ENCODE measurements at places on chromosomes 13 and 19.

- DNase-seq: no peak
These were observed 617.6 kb downstream of the FGF9 start for GRCh38 chr13:22288496-22288895.

DNA sequence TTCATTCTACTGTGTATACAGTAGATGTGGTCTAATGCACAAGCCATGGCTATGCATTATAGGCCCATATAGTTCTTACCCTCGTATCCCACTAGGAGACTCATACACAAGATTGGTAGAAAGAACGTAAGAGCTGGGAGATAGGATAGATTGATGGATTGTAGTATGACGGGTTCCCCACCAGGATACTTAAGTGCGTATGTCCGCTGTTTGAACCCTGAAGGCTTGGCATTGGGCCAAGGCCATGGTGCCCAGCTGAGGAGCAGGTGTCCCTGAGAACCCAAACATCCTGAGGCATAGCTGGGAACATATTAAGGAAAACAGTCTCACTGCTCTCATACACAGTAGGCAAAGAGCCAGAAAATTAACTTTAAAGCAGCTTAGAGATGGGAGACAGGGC lies 617.5 kb upstream of the KLF12 start:
- DNase-seq: no peak

- no peak for DNase-seq
These were observed 17.9 kb downstream of the ANKRD10 start for GRCh38 chr13:110897014-110897413.

- DNase-seq: peak; percentile 91
These were observed at the start of gene PEX11G for GRCh38 chr19:7488736-7489353. Gene PEX11G, minus strand, starts transcription at chr19:7489035. Its CDS starts 25 bp downstream, at chr19:7489010.

- no peak for DNase-seq
These were observed 451.2 kb downstream of the DCT start for GRCh38 chr13:94028234-94028633.

GRCh38 chr13:33348366-33348765 lies 62.8 kb upstream of the STARD13 start:
- DNase-seq: no peak

DNA sequence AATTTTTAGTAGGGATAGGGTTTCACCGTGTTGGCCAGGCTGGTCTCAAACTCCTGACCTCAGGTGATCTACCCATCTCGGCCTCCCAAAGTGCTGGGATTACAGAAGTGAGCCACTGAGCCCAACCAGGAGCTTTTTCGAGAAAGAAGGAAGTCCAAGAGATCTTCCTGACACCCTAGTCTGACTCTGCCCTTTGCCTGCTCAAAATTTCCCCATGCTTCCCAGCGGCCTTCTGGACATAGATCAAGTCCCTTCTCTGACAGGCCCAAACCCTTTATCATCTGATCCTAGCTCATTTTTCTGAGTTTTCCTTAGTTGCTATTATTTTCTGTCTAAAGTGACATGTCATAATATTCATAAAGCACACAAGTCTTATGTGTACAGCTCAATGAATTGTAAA lies 1.5 kb upstream of the BAX start:
- DNase-seq: no peak

- DNase-seq: peak; percentile 8
These were observed 21.7 kb upstream of the LAMP1 start for GRCh38 chr13:113275387-113275786.

- DNase-seq: no peak
These were observed 6.9 kb downstream of the PPP1R15A start for GRCh38 chr19:48879025-48879637.

- no peak for DNase-seq
These were observed 65.1 kb downstream of the ZNF823 start for GRCh38 chr19:11673608-11674041.

DNA sequence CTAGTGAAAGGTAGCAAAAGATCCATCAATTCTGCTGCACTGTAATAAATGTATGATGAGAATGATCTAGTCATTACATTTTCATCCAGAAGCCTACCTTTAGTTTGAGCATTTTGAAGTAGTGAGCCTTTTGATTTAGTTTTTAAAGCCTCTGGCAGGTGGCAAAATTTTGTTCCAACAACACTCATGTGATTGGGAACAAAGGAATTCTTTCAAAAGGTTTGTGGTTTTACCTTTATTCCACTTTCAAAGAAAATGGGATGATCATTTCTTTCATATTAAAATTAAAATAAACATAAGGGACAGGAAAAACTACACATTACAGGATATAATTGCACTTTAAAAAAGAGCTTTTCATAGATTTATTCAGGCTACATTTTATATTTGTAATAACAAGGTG lies 260.2 kb downstream of the DACH1 start:
- DNase-seq: no peak

DNA sequence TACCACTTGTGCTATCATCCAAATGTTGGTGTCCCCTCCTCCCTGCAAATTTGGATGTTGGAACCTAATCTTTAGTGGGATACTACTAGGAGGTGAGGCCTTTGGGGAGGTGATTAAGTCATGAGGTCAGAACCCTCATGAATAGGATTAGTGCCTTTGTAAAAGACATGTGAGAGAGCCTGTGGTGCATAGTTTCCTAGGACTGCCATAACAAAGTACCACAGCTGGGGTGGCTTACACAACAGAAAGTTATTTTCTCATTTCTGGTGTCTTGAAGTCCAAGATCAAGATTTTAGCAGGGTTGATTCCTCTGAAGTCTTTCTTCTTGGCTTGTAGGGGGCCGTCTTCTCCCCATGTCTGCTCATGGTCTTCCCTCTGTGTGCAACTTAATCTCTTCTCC lies 562.6 kb upstream of the ARGLU1 start:
- DNase-seq: no peak

Data from activated CD4-positive, alpha-beta T cell treated with anti-CD3 and anti-CD28 coated beads, Interleukin-2, amount 50 U/mL, for 16 hours (primary cell).